ENCODE measurements at places on chromosomes 1 and 21. TPM values are rescaled to one million over a fixed set of nuclear protein-coding genes. Genes with fewer than 3 reads are reported as not detected.
A peak's percentile ranks its signal among the peaks of the same experiment; 100 is the strongest.

- peaks cover 15% of the 10 kb centered on the region for H3K4me1 ChIP-seq
- no peak overlapping the region for H3K27ac ChIP-seq
- peak; percentile 28 for DNase-seq
- no peaks in the 10 kb centered on the region for H3K36me3 ChIP-seq
Measured at GRCh38 chr1:118340928-118341910, 156.2 kb upstream of the SPAG17 start.

Gene TENT5C
- total RNA-seq = 3.9 TPM

DNA sequence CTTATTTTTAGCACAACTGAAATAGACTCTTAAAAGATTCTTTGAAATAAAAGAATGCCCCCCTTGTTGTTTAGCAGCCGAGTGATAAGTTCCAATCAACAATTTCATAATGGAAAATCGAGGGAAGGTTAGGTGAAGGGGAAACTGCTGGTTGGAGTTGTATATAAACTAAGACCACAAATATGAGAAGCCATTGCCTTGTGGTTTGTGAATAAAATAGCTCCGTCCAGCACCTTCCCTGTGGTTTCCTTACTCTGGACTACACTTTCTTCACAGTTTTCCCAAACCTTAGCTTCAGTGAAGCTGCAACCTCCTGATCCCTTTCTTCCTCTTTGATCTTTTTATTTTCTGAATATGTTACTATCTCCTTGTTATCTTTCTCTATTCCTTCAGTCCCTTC is 6.7 kb upstream of the RAB3GAP2 start:
- no peak for DNase-seq
- no peak overlapping the region for H3K4me3 ChIP-seq
- no peaks in the 10 kb centered on the region for H3K27me3 ChIP-seq
- no peak overlapping the region for H3K27ac ChIP-seq

Gene RBP7
- total RNA-seq = 0.61 TPM

DNA sequence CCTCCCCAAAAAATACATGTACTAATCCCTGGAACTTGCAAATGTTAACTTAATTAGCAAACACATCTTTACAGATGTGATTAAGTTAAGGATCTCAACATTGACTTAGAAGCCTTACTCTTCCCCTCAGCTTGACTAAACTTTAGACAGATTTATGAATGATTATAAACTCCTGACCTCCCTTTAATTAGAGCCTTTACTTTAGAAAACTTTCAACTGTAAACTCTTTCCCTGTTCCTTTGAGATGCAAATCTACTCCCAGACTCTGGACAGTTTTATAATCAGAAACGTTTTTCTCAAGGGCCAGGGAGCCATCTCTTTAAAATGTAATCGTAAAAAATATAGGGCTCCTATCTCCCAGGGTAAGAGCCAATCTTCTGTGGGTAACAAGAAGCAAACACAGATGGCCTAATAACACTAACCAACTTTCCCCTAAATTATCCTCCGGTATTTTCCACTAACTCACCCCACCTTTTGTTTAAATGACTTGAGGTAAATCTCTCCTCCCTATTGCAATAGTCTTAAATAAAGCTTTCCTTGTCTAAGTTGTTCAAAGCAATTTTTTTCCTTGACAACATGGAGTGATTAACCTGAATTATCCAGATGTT is 284.1 kb downstream of the BRINP3 start:
- no peaks in the 10 kb centered on the region for H3K27me3 ChIP-seq
- no peak for DNase-seq
- no peak overlapping the region for H3K4me3 ChIP-seq
- H3K36me3 ChIP-seq = no peaks in the 10 kb centered on the region
- no peaks in the 10 kb centered on the region for H3K4me1 ChIP-seq
- H3K27ac ChIP-seq = no peak overlapping the region

- no peaks in the 10 kb centered on the region for H3K27me3 ChIP-seq
- peak; percentile 79 for DNase-seq
- H3K4me1 ChIP-seq = peaks cover 30% of the 10 kb centered on the region
- H3K4me3 ChIP-seq = no peak overlapping the region
- peak overlapping the region; percentile 31 for H3K27ac ChIP-seq
- H3K36me3 ChIP-seq = no peaks in the 10 kb centered on the region
Measured at GRCh38 chr1:92817137-92817697, 14.6 kb upstream of the RPL5 start.

Gene LDLRAD1
- 1.6 TPM for total RNA-seq

GRCh38 chr1:237042526-237042891 is 525 bp downstream of the RYR2 start:
- peaks cover 37% of the 10 kb centered on the region for H3K27me3 ChIP-seq
- DNase-seq = no peak
- H3K36me3 ChIP-seq = no peaks in the 10 kb centered on the region
- no peak overlapping the region for H3K4me3 ChIP-seq

DNA sequence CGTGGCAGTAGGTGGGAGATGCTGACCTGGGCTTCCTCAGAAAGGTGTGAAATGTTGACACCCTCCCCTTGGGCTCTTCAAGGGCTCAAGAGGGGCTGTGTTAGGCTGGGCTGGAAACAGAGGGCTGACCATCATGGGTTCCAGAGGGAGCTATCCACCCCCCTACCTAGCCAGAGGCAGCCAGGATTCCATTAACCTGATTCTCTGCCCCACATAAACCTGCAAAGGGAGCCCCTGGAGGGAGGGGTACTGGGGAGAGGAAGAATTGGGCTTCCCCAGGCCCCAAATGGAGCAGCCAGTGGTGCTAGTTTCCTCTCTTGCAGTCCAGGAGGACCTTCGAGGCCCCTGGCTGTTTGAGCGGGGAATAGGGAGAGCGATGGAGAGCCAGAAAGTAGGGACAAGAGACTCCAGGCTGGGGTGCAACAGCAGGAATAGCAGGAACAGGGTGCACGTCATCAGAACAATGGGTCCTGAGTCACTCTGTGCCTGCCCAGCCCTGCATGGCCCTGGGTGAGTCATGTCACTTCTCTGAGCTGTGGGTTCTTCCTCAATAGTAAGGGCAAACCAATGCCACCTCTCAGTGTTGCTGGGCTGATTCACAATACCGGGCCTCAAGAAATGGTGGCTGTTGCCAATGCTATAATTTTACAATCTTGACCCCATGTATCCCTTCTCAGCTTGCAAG is 121.2 kb downstream of the EPHB2 start:
- H3K4me1 ChIP-seq = peaks cover 80% of the 10 kb centered on the region
- H3K36me3 ChIP-seq = no peaks in the 10 kb centered on the region
- DNase-seq = peak; percentile 94
- H3K27ac ChIP-seq = peak overlapping the region; percentile 91
- no peaks in the 10 kb centered on the region for H3K27me3 ChIP-seq

- DNase-seq = no peak
- no peak overlapping the region for H3K4me3 ChIP-seq
- H3K27me3 ChIP-seq = no peaks in the 10 kb centered on the region
- H3K4me1 ChIP-seq = peaks cover 18% of the 10 kb centered on the region
Measured at GRCh38 chr1:113253187-113253586, 137.1 kb upstream of the MAGI3 start.

Gene COL16A1
- total RNA-seq = 3.6 TPM

DNA sequence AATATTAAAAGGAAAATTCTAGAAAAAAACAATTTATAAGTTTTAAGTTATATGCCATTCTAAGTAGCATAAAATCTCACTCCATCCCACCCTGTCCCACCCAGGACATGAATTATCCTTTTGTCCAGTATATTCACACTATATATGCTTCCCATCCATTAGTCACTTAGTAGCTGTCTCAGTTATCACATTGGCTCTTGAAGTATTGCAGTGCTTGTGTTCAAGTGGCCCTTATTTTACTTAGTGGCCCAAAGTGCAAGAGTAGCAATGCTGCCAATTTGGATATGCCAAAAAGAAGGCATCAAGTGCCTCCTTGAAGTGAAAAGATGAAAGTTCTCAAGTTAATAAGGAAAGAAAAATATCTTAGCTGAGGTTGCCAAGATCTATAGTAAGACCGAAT is 192.3 kb downstream of the KCNT2 start:
- no peaks in the 10 kb centered on the region for H3K36me3 ChIP-seq
- no peak overlapping the region for H3K4me3 ChIP-seq
- no peaks in the 10 kb centered on the region for H3K27me3 ChIP-seq
- no peak overlapping the region for H3K27ac ChIP-seq
- no peak for DNase-seq

DNA sequence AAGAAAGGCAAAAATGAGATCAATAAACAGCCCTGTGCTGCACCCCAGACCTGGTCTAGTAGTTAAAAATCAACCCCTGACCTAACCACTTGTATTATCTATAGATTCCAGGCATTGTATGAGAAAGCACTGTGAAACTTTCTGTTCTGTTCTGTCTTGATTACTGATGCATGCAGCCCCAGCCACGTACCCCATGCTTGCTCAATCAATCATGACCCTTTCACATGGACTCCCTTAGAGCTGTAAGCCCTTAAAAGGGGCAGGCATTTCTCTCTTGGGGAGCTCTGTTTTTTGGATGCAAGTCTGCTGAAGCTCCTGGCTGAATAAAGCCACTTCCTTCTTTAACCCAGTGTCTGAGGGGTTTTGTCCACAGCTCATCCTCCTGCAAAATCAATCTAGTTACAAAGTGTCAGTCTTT is 24.2 kb upstream of the CD34 start:
- H3K4me1 ChIP-seq = no peaks in the 10 kb centered on the region
- DNase-seq = no peak
- no peak overlapping the region for H3K4me3 ChIP-seq
- H3K36me3 ChIP-seq = no peaks in the 10 kb centered on the region

DNA sequence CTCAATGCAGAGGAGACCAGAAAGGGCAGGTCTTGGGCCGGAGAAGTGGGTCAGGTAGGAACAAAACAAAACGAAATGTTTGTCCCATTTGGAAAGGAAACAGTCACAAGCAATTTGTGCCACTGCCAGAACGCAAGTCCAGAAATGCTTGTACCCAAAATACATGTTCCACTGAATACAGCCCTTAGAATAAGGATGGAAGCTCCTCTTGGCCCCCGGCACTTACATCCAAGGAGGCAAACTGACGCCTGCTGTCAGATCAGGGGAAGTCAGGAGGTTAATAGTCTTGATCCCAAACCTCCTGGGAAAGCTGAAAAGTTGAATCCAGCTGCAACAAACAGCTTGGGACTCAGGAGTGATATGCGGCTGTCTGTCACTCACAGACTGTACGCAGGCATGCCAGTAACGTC is 75.9 kb upstream of the GALNT2 start:
- peaks cover 21% of the 10 kb centered on the region for H3K27me3 ChIP-seq
- H3K4me1 ChIP-seq = no peaks in the 10 kb centered on the region
- no peak overlapping the region for H3K27ac ChIP-seq
- no peak for DNase-seq

Gene SH2D1B
- not detected for total RNA-seq

- H3K27ac ChIP-seq = no peak overlapping the region
- DNase-seq = no peak
- H3K36me3 ChIP-seq = no peaks in the 10 kb centered on the region
Measured at GRCh38 chr1:1437033-1437903, 1.8 kb downstream of the VWA1 start.

DNA sequence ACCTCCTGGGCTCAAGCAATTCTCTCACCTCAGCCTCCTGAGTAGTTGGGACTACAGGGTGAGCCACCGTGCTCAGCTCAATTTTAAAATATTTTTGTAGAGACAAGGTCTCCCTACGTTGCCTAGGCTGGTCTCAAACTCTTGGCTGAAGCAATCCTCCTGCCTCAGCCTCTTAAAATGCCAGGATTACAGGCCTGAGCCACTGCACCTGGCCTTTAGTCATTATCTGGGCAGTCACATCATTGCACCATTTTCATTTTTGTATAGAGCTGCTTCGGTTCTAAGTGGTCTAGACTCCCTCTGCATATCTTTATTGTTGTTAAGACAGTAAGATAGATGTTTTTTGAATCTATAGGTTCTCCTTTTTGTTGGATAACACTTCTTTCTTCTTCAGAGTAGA is 39.9 kb downstream of the ATF3 start:
- no peak for DNase-seq
- no peaks in the 10 kb centered on the region for H3K27me3 ChIP-seq
- H3K27ac ChIP-seq = no peak overlapping the region
- H3K4me1 ChIP-seq = no peaks in the 10 kb centered on the region
- H3K36me3 ChIP-seq = no peaks in the 10 kb centered on the region

DNA sequence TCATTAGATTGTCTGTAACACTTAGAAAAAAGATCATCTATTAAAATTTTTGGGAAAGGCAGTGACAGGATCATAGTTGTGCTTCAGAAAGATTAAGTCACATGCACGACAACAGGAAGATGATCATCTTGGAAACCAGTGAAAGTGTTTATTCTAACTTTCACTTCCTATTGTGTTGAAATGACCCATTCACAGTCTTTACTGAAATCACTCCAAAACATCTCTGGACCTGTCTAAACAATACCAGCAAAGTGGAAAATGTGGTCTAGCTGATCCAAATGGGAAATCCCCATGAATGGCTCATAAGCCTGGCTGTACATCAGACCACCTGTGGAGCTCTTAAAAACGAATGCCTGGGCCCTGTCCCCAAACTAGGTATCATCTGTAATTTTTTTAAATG is 111.1 kb upstream of the ETV3 start:
- no peak overlapping the region for H3K27ac ChIP-seq
- no peak overlapping the region for H3K4me3 ChIP-seq
- no peaks in the 10 kb centered on the region for H3K36me3 ChIP-seq
- no peak for DNase-seq
- no peaks in the 10 kb centered on the region for H3K4me1 ChIP-seq

DNA sequence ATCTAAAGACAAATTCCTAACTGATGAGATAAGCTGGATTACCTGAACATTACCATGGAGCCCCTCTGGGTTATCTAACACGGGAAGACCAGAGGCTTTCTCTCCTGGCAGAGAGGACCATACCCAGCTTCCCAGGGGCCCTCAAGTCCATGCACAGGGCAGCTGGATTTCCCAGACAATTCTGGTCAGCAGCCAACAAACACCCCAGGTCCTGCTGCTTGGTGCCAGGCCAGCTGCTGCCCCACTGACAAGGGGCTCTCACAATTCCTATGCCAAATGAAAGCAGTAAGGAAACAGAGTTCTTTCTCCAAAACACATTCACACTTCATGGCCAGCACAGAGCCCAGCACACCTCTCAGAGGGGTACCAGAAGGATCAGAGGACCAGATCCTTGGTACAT is 114.2 kb downstream of the HLCS start:
- no peak overlapping the region for H3K27ac ChIP-seq
- H3K36me3 ChIP-seq = no peaks in the 10 kb centered on the region

DNA sequence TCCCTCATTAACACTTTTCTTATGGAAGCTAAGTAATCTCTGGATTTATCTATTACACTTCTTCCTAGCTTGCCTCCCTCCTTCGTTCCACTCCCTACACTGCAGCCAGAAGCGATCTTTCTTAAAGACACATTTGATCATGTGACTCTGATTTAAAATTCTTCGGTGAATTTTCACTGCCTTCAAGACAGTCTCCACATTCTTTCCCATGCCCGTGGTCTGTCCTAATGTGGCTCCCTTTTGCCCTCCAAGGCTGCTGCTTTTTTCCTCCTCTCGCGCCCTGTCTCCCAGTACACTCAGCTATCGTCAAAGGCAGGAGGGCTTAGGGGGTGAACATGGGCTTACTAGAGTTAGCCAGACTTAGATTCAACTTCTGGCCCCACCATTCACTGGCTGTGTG is 64.4 kb downstream of the SDCCAG8 start:
- no peaks in the 10 kb centered on the region for H3K4me1 ChIP-seq
- DNase-seq = no peak
- H3K36me3 ChIP-seq = no peaks in the 10 kb centered on the region
- no peak overlapping the region for H3K4me3 ChIP-seq
- H3K27ac ChIP-seq = no peak overlapping the region

GRCh38 chr1:64675718-64676345 is 69.0 kb upstream of the RAVER2 start:
- no peak overlapping the region for H3K27ac ChIP-seq
- H3K4me3 ChIP-seq = no peak overlapping the region
- H3K27me3 ChIP-seq = no peaks in the 10 kb centered on the region
